ENCODE measurements at places on chromosomes 1 and 21. TPM values are rescaled to one million over a fixed set of nuclear protein-coding genes. Genes with fewer than 3 reads are reported as not detected.

DNA sequence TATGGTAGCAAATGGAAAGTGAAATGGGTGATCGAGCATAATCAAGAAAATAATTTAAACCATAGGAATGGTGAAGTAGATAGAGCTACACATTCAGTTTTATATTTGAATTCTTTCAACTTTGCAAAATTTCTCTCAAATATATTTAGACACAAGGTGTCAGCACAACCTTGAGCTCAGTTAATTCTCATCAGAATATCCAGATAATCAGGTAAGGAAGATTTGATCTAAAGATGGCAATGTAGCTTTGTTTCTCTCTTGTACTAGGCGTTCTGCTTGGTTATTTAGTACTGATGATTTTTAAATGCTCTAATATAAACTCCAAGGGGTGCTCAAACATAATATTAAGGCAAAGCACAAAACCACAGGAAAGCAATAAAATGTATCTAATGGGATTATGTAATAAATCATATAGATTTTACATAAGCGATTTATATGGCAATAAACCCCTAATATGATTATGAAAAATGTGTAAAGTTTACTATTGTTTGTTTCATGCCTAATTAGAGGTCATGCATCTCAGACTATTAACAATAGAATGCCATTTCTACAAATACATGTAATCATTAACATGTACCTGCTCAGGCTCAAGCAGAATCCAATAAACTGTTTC lies 32.4 kb upstream of the SERTAD4 start:
- no peak for DNase-seq

DNA sequence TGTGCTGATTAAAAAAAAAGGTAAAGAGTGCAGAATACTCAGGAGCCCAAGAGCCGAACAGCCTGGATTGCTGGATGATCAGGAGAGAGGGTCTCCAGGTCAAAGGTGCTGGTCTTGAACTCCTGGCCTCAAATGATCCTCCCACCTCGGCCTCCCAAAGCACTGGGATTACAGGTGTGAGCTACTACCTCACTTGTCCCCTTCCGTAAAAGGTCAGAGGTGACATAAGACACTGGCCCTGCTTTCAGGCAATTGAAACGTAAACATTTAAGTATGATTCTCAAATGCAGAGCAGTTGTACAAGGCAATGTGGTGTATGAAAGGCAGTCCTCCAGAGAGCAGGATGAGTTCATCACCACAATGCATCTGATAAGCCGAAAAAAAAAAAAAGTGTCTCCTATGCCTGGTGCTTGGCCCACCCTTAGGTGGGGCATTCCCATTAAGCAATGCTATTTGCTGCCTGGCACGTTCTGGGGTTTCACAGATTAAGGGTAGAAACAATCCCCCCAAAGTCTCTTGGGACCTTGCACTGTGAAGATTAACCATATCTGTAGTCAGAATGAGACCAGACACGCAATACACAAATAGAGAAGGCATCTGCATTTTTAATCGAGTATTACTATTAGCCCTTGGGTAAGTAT lies 47.7 kb downstream of the PARP1 start:
- DNase-seq = no peak

GRCh38 chr1:178493301-178493741 lies 3.4 kb downstream of the CLEC20A start:
- no peak for DNase-seq

DNA sequence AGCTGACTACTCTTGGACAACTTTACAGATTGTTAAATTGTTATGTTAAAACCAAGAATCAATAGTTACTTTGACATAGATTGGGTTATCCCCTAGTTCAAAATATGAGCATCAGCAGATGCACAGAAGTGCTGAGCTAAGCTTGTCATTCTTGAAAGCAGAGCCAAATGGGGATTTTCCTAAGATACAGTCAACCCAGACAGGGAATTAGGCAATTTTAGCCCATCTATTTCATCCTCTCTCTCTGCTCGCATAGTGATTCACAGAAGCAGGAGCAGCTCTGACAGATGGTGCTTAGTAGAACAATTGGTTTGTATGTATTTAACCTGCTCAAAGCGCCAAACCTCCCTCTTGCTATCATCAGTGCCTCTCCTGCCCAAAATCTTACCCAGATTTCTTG lies 27.9 kb upstream of the PRRC2C start:
- no peak for DNase-seq

- no peak for DNase-seq
These were observed 140.6 kb upstream of the GRIK3 start for GRCh38 chr1:37174876-37175275.

DNA sequence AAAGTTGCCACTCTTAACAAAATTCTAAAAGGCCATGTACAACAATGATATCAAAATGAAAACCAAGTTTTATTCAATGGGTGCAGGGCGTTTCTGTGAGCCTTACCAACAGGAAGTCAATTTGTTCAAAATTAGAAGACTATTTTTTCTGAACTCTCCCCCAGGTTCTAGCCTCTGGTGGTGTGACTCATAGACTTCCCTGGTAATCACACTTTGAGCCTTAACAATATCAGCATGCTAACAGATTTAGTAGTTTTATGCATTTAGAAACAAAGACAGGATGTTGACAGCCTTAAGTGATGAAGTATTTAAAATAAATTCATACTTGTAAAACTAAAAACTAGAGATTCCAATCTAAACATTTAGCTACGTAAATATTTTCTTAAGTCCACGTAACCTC lies 88.4 kb downstream of the LRRC8C start:
- DNase-seq = peak; percentile 33

- no peak for DNase-seq
These were observed 5.6 kb downstream of the PTPRF start for GRCh38 chr1:43536196-43536863.

GRCh38 chr1:99682291-99682751 lies 36.4 kb downstream of the PALMD start:
- DNase-seq = no peak

DNA sequence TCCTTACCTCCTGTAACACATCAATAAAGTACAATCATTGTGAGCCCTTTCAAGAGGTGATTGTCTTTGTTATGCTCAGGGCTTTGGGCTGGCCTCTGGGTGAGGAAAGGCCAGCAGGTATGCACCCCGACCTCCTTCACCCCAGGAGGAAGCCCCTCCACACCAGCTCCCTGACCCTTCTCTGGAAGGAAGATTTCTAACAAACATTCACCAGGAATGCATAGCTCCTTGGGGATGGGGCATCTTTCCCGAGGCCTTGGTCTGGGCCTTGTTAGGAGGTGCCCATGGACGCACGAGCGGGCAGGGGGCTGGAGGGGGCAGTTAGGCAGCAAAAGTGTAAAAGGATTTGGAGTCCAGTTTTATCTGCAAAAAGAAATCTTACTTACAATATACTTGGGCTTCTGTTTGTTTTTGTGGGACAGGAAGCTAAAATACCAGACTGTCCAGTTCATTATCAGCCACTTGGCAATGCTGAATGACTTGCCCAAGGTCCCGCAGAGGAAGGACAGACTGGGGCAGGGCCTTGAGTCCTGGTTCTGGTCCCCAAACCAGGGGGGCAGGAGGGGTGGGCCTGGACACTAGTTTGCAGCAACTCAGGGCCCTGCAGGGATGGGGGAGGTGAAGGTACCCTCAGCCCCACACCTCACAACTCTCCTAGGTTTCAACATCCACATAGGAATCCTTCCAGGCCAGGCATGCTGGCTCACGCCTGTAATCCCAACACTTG lies 10.1 kb downstream of the ZC3H12A start:
- peak; percentile 12 for DNase-seq

- no peak for DNase-seq
These were observed 14.6 kb downstream of the PFKFB2 start for GRCh38 chr1:207067665-207068064.

DNA sequence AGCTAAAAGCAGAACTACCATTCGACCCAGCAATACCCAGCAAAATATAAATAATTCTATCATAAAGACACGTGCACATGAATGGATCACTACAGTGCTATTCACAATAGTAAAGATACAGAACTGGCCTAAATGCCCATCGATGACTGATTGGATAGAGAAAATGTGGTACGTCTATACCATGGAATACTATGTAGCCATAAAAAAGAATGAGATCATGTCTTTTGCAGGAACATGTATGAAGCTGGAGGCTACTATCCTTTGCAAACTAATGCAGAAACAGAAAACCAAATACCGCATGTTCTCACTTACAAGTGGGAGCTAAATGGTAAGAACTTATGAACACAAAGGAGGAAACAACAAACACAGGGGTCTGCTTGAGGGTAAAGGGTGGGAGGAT lies 53.4 kb downstream of the UCHL5 start:
- DNase-seq = no peak

- DNase-seq = no peak
These were observed 128.9 kb downstream of the TYW3 start for GRCh38 chr1:74861867-74862266.

- DNase-seq = no peak
These were observed 73.6 kb downstream of the SKI start for GRCh38 chr1:2301607-2302291.

DNA sequence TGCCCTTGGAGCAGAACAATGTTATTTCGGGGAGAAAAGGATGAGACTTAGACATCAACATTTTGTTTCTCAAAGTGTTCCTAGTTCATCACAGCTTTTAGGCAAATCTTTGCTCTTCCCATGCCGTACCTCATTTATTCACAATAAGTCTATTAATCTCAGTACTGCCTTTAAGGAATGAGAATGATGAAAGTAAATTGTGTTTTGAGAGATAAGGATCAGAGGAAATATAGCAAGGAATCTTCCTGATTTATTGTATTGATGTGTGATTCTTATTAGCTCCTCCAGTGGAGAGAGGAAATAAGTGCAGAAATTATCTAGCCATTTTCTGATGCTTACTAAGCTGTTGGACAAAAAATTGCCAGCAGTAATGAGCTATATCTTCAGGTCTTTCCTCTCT lies 2.0 kb downstream of the POLR3C start:
- DNase-seq = no peak

- DNase-seq = no peak
These were observed 73.1 kb upstream of the ACTRT2 start for GRCh38 chr1:2948001-2948750.

GRCh38 chr1:234969581-234970400 lies 158.8 kb downstream of the TOMM20 start:
- DNase-seq = peak; percentile 76

DNA sequence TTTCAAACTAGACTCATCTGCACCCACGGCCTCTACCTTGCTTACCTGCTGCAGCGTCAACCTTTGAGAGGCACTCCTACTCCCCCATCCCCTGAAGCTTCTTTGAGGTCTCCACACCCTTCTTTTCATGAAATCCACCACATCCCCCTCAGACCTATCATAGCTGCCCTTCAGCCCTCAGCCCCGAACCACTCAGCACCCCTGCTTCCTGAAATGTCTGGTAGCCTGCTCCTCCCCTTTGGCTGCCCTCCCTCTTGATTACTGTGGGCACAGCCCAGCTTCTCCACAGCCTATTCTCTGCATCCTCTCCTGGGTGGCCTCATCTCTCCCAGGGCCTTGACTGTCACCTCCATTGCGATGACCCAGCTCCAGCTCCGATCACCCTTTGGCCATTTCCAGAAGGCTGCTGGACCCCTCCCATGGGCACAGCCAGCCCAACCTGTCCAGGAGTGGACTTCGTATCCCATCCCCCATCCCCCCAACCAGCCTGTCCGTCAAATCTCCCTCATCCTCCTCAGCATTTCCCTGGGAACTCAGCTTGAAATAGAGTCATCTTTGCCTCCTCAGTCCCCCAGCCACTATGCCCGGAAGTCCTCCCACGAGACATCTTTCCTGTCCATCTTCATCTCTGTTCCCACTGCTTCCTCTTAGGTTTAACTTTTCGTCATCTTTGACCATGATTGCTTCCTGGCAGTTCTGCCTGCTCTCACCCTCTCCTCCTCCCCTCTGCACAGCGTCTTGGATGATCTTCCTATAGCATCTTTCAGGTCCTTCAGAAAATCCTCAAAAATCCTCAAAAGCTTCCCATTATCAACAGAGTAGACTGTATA lies 6.1 kb upstream of the ADORA1 start:
- DNase-seq = no peak

DNA sequence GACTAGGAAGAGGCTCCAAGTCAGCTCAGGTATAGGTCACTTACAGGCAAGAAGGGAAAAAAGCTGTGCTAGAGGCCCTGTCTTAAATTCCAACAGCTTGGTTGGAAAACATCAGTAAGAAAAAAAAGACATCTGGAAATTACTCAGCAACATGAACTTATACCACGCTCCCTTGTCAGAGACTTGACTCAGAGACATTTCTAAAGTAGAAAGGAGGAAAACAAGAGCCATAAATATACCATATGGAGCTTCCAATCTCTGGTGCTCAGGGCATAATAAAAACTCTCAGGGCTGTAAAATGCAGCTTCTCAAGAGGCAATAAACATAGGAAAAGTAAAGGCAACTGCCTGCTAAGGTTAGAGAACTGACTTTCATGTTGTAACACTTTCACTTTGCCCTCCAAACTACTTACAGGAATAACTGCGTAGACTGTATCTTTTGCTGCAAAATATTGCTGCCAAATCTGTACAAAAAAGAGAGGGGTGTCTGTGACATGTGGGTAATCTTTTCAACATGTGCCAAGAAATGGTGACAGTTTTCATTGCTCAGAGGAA lies 14.7 kb downstream of the ATPAF1 start:
- DNase-seq = no peak

DNA sequence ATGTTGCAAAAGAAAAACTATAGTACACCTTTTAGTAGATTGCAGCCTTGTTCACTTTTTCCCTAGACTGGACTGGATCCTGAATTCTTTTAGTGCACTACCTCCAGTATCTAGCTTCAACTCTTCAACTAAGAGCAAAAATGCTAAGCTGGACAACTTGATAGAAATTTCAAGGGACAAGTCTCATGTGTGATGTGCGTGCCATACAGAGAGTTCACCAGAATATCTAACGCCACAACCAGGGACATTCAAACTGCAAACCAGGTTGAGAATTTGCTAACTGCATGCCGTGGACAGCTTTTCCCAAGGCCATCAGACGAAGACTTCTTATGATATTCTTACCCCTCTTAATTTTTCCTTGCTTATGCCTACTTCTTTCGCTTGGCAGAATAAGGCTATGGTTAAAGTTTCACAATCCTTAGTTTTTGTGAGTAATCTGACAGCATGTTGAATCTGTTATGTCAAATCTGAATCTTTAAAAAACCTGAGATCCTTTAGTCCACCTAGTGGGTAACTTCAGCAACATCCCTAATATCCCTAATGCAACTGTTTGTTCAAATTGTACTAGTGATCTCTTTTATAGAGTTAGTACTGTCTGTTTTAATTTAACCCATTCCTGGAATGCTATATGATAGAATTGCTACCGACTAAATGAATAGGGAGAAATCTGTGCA lies 66.4 kb downstream of the DDAH1 start:
- DNase-seq = no peak

The A3GALT2 gene
- polyA plus RNA-seq = not detected

The LEMD1 gene
- not detected for polyA plus RNA-seq

The SH2D1B gene
- 0.09 TPM for polyA plus RNA-seq

The ICOSLG gene
- 1.3 TPM for polyA plus RNA-seq

The MAP3K6 gene
- 179 TPM for polyA plus RNA-seq

The RALGPS2 gene
- 2.2 TPM for polyA plus RNA-seq

The AMY2A gene
- polyA plus RNA-seq = not detected

The SLFNL1 gene
- 0.22 TPM for polyA plus RNA-seq

The RGS13 gene
- polyA plus RNA-seq = 0.15 TPM

The ELF3 gene
- 2.7 TPM for polyA plus RNA-seq

The PLPPR4 gene
- 0.15 TPM for polyA plus RNA-seq

The CNN3 gene
- 58.3 TPM for polyA plus RNA-seq

The ADAM30 gene
- polyA plus RNA-seq = not detected

The AMY1A gene
- not detected for polyA plus RNA-seq

The HES3 gene
- not detected for polyA plus RNA-seq

The GFI1 gene
- polyA plus RNA-seq = 0.15 TPM

The LYPD8 gene
- polyA plus RNA-seq = not detected

Data from heart right ventricle (tissue), 16 donors.